NCI-H2227 treated with DMSO at 0.1 percent for 48 hours (cell line): ENCODE measurements at places on chromosomes 2 and 18.

DNA sequence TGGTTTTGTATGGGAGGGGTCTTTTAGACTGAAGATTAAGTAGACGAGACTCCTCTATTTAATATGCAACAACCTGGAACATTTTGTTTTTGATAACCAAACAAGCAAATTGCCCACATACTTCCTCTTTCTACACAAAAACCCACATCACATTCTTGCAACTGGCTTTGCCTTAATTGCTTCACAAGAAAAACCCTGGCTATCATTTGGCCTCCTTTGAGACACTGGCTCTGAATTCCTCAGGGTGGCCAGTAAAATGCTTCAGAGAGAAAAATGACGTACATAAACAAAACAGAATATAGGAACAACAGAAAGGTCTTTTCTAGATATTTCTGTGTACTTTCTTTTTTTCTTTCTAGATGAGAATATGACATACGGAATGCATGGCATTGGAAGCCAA, 103.0 kb downstream of the TRIB2 start:
- DNase-seq: no peak

DNA sequence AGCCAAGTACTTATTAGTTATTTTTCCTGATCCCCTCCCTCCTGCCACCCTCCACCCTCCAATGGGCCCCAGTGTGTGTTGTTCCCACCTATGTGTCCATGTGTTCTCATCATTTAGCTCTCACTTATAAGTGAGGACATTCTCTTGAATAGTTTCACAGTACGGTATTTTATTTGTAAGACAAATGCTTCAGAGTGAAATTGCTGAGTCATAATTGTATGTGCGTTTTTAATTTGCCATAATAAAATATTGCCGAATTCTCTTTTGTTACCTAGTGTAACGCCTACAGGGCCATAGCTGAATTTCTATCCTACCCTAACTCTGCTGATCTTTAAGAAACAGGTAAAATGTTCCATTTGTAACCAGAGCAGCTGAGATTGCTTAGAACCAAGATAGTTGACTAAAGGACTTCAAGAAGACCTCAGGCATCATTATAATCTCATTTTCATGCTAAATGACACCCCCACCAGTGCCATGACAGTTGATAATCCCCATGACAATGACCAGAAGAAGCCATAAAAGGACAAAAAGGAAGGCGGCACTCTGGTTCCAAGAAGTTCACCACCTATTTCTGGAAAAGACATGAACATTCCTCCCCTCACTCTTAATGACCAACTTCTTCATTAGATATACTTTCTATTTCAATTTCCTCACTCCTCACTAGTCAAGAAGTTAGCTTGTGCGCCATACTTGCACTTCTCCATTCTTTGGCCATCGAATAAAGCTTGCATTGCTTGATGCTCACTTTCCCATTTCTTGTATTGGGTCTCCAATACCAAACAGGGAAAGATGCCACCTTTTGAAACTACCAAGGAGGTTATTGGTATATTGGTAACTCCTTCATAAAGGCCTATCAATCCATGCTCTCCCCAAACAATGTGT, 18.4 kb downstream of the SCN9A start:
- no peak for DNase-seq

DNA sequence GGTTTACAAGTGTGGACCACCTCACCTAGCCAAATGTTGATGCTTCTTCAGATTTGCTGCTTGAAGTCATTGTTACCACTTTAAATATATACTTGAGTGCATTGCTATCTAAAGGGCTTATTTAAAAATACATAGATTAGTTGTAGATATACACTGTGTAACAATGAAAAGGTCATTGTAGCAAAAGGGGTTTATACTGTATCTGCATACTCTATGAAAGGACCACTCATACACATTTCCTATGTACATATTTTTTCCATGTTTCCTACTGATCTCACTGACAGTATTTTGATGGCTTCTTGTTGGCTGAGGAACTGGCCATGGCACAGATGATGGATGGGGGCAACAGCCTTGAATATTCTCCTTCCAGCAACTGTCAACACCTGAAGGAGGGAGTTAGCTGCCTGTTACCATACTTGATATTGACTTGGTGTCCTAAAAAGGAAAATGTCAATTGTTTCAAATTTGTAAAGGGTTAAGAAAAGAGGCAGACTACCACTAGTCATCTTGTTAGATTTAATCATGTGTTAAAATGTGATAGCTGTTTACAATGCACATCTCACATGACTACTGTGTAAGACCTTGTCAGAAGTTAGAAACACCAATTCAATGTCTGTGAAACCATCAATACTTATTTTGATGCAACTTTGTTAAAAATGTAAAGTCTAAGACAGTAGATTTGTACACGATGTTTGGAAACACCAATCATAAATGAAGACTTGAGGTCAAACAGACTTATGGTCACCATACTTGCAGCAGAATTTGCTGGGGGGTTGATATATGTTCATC, 33.5 kb downstream of the RAB10 start:
- no peak for DNase-seq

- DNase-seq: no peak
Measured at GRCh38 chr2:181642086-181642485, 14.8 kb downstream of the CERKL start.

DNA sequence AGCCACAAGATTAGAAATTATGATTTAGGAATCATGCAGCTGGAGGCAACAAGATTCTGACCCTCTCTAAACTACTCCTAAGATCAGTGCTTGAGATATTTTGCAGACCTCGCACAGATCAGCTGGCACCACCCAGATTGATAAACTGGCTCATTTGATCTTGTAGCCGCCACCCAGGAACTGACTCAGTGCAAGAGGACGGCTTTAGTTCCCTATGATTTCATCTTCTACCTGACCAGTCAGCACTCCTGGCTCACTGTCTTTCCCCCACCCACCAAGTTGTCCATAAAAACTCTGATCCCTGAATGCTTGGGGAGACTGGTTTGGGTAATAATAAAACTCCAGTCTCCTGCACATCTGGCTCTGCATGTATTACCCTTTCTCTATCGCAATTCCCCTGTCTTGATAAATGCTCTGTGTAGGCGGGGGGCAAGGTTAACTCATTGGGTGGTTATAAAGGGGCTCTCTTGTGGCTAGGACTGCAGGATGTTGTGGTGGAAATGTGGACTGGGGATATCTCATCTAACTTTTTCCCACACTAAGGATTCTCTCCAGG, 96.1 kb downstream of the ARL6IP6 start:
- no peak for DNase-seq

GRCh38 chr18:58400331-58400870, 228.5 kb downstream of the ALPK2 start:
- DNase-seq: no peak

GRCh38 chr2:206240327-206240726, 34.1 kb upstream of the ZDBF2 start:
- DNase-seq: no peak

GRCh38 chr18:47248604-47249313, 2.7 kb downstream of the SKOR2 start:
- no peak for DNase-seq

- no peak for DNase-seq
Measured at GRCh38 chr18:8081267-8081666, 514.2 kb downstream of the PTPRM start.

- DNase-seq: no peak
Measured at GRCh38 chr2:216285701-216286100, 86.6 kb downstream of the MARCHF4 start.

DNA sequence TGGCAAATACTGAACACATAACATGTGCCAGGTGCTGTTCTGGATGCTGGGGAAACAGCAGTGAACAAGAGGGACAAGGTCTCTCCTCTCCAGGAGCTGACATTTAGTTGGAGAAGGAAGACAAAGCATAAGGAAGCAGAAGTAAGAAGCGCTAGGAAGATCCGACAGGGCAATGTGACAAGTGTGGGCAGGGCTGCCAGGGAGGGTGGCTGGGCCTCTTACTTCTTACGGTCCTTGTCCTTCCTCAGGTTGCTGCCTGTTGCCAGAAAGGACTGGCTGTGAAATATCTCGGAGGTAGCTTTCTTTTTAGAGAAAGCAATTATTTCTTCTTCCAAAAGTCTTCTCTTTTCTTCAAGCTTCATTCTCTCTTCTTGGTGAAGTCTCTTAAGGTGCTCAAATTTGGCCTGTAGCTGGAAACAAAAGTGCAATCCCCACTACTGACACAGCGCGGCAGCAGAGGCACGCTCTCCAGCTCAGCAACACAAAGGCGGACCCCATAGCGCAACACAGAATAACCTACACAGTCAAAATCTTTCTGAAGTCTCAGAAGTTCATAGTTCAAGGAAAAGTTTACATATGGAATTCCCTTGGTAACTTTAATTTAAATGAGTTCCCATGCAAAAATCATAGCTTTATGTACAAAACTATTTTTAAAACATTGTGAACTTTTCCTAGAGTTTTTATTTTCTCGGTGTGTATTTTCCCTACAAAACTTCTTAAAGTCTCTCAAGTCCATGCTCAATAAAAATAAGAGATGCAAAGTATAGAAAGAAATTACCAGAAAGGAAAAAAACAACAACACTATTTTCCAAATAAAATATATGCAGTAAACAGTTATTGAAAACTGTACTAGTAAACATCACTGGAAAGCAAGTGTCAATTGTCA, 67.7 kb downstream of the SEPTIN10 start:
- DNase-seq: peak; percentile 63

DNA sequence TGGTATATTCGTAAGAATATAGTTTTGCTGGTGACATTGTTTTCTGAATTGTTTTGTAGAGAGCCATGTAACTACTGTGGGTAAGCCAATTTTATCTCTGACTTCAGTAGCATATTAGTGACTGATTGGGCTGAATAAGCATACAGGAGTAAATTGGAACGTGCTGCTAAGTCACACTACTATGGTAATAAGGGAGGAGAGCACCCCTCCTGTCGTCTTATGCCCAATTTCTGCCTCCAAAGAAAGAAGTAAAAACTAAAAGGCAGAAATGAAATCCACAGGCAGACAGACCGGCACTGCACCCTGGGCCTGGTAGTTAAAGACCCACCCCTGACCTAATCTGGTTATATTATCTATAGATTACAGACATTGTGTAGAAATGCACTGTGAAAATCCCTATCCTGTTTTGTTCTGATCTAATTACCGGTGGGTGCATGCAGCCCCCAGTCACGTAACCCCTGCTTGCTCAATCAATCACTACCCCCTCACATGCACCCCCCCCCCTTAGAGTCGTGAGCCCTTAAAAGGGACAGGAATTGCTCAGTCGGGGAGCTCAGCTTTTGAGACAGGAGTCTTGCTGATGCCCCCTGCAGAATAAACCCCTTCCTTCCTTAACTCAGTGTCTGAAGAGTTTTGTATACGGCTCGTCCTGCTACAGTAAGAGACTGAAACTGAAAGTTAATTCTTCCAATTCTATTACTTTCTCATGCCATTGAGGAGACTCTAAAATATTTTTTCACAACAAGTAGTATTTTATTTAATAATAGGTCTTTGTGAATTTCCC, 167.0 kb downstream of the ZNF804A start:
- DNase-seq: no peak

- peak; percentile 40 for DNase-seq
Measured at GRCh38 chr2:2484301-2484700, 153.2 kb upstream of the MYT1L start.

- no peak for DNase-seq
Measured at GRCh38 chr2:46328291-46328690, 31.1 kb downstream of the EPAS1 start.

GRCh38 chr2:151334082-151334815, 23.1 kb upstream of the TNFAIP6 start:
- DNase-seq: no peak

DNA sequence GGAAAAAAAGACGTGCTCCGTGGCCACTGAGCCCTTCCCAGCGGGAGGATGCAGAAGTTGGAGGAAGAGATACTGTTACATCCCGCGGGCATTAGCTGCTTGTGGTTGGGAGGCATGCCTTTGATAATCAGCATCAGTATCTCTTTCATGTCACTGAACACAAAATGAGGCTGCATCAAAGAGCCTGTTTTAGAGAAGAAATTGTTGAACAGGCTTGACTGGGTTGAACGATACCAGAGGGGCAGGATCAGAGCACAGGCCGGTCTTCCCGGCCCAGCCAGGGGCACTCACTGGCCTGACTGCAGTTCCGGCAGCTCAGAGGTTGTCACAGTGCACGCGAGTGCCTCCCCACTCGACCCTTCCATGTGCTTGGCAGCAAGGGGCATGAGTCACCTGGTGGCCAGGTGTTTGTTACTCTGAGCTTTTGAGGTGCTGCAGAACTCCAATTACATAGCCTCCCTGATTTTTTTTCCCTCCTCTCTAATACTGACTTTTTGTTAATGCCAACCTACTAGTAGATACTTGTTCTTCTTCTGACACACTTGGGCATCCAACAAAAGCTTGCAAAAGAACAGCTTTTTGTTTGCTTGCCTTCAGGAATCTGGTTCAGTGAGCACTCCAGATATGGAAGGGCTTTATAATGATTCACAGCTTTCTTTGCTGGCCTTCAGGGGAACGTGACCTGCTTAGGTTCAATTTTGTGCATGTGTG, 121.6 kb downstream of the VAPA start:
- no peak for DNase-seq

DNA sequence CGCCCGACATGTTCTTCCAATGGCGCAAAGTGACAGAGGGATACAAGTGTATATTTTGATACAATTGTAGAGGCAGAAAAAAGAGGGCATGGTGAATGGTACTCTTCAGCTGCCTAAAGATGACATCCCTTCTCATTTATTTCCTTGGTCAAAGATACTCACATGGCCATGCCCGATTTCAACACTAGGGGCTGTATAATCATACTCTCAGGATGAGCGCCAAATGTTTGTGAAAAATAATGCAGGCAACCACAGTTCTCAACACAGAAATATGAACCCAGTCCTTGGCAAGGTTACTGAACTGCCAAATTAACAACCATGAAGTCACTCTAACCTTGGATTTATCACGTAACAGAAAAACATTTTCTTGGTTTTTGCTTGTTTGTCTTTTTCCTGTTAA, 204.4 kb downstream of the CCDC102B start:
- DNase-seq: no peak

- DNase-seq: no peak
Measured at GRCh38 chr18:69996417-69996816, 48.7 kb upstream of the CD226 start.

DNA sequence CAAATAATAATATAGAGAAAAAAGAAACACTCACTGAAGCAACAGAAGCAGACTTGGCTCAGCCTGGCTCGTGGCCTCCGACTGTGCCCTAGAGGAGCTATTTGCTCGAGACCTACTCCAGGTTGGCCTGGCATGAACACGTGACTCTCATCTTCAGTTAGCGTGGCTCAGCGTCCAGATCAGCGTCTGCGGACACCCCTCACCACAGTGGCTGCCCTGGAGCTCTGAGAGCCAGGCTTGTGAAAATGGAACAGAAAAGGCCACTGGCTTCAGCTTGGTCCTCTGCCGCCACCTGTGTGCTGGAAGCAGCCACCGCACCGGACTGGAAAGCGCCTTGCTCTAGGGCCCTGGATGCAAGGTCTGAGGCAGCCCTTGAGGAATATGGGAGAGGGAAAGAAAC, 1184.0 kb upstream of the GYPC start:
- DNase-seq: no peak
